ENCODE measurements at places on chromosomes 16 and 17. TPM values are rescaled to one million over a fixed set of nuclear protein-coding genes. Genes with fewer than 3 reads are reported as not detected.
A peak's percentile ranks its signal among the peaks of the same experiment; 100 is the strongest.

- DNase-seq, result no peak
Measured at GRCh38 chr16:72099377-72099818, 5.8 kb downstream of the DHX38 start.

DNA sequence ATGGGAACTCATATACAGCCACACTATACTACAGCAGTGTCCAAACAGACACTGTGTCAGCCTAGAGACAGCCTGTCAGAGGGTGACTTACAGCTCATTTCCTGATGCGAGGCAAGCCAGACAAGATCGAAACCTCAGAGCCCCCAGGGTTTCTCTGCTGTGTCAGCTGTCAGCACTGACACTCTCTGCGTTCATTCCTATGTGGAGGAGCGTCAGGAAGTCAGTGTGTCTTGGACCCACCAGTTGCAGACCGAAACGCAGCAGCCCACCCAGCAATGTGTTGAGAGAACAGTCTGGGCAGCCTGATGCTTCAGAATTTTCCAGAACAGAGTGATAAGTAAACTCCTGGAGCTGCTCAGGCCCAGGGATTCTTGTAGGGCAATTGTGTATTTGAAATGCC lies 20.6 kb upstream of the MAPT start:
- DNase-seq, result no peak

Gene MAP3K3
- total RNA-seq, result 48.8 TPM

Gene COX6A2
- not detected for total RNA-seq

Gene ACSM5
- total RNA-seq, result 21.2 TPM

DNA sequence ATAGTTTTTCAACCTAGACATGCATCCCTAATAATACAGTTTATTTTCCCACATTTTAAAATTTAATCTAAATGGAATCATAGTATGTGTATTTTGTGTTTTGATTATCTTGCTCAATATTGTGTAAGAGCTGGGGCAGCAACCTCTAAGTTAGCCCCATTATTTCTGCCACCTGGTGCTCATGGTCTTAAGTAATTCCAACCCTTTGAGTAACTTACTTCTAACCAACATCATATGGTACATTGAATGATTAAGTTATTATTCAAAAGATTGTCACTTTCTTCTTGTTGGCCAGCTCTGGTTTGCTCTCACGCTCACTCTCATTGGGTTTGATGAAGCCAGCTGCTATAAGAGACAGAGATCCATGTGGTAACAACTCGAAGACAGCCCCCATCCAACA lies 3.9 kb upstream of the KRTAP4-3 start:
- DNase-seq, result no peak

DNA sequence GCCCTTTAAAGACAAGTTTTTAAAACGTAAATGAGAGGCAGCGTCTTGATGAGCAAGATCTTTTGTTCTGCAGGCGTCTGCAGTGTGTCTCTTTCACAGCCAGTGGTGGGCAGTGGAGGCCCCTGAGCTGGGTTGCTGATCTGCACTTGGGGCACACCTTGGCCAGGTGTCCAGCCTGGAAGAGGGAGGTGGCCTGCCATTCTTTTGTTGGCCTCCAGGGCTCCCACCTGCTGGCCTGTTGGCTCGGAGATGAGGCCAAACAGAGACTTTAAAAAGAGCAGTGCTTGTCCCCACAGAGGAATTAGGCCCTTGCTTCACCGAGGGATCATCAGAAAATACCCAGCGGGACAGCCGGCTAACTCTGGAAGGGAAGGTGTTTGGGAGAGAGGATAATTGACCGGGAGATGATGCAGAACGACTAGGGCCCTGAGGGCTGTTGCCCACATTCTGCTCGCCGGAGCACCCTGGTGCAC lies 145.9 kb upstream of the PLCG2 start:
- no peak for DNase-seq

DNA sequence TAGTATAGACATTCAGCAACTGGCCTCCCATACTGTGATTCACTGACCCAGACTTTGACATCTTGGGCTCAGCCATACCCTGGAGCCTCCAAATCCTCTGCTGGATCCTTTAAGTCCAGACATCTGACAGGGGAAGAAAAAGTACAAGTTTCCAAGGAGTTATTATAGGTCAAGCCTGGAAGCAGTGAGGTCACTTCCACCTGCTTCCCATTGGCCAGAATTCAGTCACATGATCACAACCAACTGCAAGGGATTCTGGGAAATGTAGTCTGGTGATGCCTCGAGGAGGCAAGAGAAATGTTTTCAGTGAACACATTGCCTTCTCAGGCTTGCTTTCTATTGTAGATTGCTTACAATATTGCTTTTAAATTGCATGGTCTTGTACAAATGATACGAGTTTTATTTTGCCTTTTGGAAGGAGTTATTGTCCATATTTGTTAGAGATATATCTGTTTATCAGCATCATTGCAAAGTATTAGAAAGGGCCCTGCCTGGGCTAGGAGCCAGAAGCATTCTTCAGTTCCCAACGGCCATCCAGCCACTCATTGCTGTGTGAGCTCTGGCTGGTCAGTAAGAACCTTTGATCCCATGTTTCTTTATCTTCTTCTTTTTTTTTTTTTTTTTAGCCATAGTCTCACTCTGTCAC lies 696.9 kb downstream of the WWOX start:
- no peak for DNase-seq

DNA sequence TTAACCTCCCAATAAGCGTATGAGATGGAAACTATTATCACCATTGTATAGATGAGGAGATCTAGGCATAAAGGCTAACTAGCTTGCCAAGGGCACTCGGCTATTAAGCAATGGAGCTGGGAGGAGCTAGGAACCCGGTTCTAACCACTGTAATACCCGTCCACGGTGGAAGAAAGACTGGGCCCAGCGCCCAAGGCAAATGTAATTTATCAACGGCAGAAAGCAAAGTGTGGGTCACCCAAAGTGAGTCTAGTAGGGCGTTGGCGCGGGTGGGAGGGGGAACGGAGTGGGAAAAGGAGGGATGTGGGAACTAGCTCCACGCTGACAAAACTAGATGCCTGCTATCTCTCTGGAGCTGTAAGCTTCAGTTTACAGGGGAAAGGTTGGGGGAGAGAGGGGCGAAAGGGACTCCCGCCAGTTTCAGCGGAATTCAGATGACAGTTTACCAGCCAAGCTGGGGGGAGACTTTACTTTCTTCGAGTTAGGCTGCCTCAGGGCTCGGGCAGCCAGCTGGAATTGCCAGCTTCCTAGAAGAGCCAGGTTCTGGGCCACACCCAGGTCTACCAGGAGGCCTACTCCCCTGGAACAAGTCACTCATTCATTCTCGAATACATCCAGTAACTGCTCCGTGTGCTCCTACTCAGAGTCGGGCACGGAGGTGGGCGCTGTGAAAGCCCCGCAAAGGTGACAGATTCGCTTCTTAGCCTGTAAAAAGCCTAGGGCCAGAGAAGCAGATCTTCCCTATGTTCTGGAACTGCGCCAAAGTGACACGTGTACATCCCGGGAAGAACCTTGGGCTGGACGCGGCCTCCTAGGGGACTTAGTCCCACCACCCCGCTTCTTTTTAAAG lies 837 bp downstream of the LRRC59 start:
- no peak for DNase-seq

DNA sequence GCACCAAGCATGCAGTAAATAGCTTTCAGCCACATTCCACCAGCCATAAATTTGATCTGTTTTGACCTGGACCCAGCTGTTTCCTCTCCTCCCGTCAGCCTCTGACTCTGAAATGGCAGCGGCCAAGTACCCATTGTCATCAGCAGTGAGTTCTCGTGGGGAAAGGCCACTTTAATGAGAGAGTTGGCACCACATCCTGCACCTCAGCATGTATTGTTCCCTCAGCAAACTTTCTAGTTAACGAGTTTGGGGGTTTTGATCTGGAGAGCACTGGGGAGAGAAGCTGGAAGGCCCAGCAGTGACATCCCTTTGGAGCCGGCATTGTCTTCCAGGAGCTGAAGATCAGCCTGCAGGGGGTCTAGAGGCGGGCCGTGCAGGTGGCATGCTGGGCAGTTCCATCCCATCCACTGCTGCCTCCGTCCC lies 84.9 kb downstream of the RPA1 start:
- DNase-seq, result no peak

DNA sequence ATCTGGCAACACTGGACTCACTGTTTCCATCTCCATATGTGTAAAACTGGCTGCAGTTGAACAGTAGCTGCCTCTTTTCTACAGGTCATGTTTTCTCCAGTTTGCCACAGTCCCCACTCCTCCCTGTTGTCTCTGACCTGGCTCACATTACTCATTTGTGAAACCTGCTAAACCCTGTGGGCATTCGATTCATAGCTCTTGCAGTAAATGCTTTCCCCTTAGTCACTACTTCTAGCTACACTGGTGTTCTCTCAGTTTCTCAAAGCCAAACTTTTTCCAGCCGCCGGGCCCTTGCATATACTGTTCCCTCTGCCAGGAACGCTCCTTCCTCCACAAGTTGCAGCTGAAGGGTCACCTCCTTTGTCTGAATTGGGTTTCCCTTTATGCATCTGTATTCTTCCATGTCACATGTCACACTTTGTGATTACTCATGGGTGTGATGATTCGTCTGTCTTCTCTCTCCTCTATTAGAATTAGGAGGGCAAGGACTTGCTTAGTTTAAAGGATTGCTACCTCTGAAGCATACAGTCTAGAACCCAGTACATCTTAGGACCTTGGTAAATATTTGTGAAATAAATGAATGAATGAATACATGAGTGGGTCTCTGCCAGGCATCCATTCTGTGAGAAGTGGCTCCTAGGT lies 15.0 kb upstream of the MT4 start:
- peak; percentile 30 for DNase-seq

DNA sequence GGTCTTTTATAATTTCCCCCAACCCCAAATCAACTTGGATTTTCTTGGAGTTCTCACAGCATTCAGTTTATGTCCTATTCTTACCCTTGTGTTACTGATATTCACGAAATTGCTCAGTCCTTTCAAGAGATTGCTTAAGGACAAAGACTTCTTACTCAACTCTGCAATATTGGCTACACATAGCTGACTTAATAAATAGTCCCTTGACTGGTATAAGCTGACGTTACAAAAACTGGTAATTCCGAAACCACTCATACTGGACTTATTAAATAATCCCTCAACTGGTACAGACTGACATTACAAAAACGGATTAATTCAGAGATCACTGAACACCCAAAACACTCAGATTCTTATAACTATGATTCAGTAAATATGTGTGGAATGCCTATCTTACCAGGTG lies 860 bp downstream of the TIGD7 start:
- DNase-seq, result no peak

GRCh38 chr16:4868026-4868425 lies 20.7 kb downstream of the UBN1 start:
- no peak for DNase-seq

Gene PRDM7
- total RNA-seq, result not detected

DNA sequence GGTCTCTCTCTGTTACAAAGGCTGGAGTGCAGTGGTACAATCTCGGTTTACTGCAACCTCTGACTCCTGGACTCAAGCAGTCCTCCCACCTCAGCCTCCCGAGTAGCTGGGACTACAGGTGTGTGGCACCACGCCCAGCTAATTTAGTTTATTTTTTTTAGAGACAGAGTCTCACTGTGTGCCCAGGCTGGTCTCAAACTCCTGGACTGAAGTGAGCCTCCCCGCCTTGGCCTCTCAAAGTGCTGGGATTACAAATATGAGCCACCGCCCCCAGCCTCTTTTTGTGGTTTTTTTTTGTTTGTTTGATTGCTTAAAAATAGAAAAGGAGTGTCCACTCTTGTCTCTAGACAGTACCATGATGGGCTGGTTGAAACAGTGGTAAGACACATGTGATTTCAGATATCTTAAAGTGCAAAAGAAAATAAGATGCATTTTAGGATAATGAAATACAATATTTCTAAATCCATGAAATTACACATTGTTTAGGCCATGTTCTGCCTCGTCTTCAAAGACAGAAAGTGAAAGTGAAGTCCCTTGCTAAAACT lies 27.4 kb downstream of the KIAA0513 start:
- DNase-seq, result no peak

GRCh38 chr17:58121925-58122324 lies 26.3 kb upstream of the OR4D1 start:
- DNase-seq, result no peak

- DNase-seq, result no peak
Measured at GRCh38 chr17:72572604-72573491, 452.0 kb downstream of the SOX9 start.

DNA sequence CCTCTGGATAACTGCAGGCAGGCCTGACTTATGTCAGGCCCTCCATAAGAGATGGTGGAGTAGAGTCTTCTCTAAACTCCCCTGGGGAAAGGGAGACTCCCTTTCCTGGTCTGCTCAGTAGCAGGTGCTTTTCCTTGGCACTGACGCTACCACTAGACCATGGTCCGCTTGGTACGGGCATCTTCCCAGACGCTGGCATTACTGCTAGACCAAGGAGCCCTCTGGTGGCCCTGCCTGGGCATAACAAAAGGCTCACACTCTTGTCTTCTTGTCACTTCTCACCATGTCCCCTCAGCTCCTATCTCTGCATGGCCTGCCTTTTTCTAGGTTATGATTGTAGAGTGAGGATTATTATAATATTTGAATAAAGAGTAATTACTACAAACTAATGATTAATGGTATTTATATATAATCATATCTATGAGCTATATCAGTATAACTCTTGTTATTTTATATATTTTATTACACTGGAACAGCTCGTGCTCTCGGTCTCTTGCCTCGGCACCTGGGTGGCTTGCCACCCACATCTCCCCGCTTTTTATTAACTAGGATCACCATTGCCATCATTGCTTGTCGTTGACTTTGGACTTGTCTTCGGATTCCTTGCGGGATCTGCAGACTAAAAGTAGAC lies 59.8 kb upstream of the ARL4D start:
- DNase-seq, result no peak

- DNase-seq, result no peak
Measured at GRCh38 chr16:73108195-73108963, 60.5 kb upstream of the ZFHX3 start.

- DNase-seq, result no peak
Measured at GRCh38 chr17:72863526-72864211, 228.8 kb downstream of the SLC39A11 start.

- DNase-seq, result no peak
Measured at GRCh38 chr17:47851764-47852112, 775 bp upstream of the SP6 start.

DNA sequence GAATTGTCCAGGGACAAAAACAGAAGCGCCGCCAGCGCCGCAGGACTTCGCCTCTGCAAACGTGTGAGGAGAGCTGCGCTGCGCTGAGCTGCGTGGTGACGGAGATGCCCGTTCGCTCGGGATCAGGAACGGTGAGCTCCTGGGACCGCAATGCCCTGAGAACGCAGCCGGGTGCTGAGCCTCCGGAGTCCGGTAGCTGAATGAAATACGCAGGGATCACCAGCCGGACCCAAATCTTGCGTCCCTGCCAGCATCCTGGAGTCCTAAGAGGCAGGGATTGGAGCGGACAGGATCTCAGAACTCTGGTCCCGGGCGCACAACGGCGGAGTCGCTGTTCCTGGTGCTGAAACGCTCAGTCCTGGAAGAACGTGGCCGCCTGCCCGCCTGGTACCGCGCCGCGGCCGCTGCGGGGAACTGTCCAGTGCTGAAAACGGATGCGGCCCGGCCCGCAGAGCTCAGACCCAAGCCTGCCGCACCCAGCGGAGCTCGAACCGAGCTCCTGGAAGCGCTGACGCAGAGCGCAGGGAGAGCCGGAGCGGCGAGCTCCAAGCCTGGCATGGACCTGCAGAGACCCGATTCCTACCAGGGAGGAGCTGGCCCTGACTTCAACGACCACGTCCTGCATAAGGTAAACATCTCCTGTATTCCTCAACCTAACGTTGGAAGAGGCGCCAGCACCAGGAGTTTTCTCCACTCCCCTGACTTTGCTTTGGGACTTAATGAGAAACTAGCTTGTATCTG lies 41.5 kb downstream of the CD300LF start:
- peak; percentile 92 for DNase-seq

Measured in mesenteric fat pad (tissue), 1 donor.